Inflammatory macrophage treated with lipopolysaccharide for 1 hour (primary cell): ENCODE measurements at places on chromosomes 6 and 20.

GRCh38 chr6:97361286-97361685 is 78.3 kb upstream of the MMS22L start:
- no peak for DNase-seq

GRCh38 chr6:2140438-2141128 is 104.8 kb downstream of the GMDS start:
- no peak for DNase-seq

GRCh38 chr6:98931696-98932095 is 16.1 kb downstream of the FBXL4 start:
- no peak for DNase-seq

DNA sequence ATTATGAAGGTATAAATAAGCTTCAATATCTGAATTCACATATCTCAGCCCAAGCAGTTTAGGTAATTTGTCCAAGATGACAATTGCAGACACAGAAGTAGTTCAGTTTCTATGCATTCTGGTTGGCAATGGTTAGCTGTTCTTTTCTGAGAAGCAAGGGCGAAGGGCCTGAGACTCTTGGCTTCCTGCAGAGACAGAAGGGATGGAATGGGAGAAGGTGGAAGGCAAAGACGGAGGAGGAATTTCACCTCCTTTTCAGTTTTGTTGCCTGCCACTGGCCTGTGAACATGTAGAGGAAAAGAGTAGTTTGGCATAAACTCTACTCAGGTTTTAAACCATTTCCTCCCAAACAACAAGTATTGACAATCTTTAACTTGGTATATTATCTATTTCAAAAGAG is 180.7 kb upstream of the HS3ST5 start:
- DNase-seq = no peak

- no peak for DNase-seq
Measured at GRCh38 chr6:87654122-87654521, 47.9 kb downstream of the AKIRIN2 start.

GRCh38 chr6:34986845-34987246 is 97.8 kb downstream of the ANKS1A start:
- DNase-seq = peak; percentile 48

DNA sequence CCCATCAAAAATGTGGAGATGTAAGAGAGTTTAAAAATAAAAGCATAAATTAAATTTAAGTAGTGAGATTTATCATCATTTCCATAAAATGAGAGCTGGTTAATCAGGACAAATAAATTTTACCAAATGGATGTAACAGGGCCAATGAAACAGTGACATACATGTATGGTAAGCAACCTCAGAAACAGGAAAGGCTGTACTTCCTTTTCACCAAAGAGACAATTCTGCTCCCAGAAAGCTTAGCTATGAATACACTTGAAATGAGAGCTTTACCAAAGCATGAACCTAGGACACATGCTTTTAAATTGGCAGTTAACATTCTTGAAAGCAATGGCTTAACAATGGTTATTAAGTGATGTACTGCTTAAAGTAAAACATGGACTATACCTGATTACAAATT is 12.1 kb upstream of the UBE2J1 start:
- no peak for DNase-seq

DNA sequence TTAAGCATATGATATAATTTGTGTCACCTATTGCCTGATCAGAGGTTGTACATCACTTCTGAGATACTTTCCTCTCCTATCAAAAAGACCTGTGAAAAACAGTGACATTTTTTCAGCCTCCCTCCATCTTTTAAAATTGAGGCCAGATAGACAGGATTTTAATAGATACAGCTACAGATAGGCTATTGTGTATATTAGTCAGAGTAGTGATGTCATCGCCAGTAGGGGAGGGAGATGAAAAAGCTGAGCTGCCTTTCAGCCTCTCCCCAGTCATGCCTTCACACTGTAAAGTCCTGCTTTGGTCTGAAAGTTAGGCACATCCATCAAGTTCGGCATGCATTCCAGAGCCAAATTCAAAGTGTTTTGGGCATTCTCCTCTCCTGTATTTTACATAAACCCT is 7.9 kb upstream of the PABPC1L start:
- no peak for DNase-seq

DNA sequence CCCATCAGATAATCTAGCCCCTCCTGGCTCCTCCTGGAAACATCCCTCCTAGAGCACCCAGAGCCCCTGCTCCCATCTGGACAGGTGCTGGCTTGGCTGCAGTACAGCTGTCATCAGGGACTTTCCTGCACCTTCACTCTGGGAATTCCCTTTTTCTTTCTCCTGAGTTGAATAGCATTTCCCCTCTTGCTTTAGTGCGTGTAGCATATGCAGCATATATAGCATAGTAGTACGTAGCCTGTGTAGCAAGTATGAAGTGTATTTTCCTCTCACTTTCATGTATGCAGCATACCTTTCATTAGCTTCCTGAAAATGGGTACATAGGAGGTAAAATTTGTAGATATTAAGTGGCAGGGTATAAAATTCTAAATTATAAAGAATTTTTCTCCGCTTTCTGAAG is 352.9 kb downstream of the ESR1 start:
- no peak for DNase-seq

- DNase-seq = no peak
Measured at GRCh38 chr20:57174737-57175136, 91.7 kb downstream of the BMP7 start.

DNA sequence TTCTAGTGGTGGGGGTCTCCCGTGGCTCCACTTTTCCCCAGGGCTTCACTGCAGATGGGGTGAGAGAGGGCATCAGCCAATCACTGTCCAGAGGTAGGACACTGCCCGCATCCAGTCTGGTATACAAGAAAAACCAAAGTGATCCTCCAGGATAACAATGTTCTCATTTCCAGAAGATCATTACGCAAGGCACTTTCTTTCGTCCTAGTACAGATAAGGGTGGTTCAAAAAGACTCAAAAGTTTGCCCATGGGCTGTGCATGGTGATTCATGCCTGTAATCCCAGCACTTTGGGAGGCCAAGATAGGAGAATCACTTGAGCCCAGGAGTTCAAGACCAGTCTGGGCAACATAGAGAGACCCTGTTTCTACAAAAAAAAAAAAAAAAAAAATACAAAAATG is 16.4 kb downstream of the GMDS start:
- DNase-seq = no peak

DNA sequence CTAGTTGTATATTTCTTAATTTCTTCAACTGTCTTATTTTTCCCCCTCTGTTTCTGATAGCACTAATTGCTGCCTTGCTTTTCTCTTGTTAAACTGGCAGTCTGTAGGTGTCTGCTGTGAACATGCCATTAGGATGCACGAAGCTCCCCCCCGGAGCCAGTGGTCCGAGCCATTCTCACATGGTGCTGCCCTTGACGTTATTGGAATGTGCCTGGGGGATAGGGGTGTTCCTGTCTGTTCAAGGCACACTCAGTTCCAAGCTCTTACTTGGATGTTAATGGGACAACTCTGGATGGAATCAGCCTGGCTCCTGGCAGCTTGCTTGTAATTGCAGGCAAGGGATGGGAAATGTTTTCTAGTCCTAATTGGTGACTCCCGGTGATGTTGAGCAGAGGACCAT is 68.4 kb downstream of the RREB1 start:
- DNase-seq = no peak

DNA sequence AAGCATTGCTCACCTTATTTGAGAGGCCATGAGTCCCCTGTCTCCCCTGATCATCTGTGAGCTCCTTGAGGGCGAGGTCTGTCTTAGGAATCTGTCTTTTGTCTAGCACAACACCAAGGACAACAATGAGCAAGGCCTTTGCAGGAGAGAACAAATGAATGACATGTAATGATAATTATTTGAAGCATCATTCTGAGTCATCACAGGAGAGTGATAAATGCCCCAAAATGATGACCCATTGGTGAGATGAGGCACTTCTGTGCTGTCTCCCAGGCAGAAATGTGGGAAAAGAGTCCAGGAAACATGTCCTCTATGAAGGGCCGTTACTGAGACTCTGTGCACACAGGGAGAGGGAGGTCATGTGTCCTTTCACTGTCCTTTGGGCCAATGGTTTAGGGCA is 105.2 kb upstream of the LRFN2 start:
- no peak for DNase-seq

- DNase-seq = no peak
Measured at GRCh38 chr6:158149641-158150040, 18.4 kb downstream of the SERAC1 start.

DNA sequence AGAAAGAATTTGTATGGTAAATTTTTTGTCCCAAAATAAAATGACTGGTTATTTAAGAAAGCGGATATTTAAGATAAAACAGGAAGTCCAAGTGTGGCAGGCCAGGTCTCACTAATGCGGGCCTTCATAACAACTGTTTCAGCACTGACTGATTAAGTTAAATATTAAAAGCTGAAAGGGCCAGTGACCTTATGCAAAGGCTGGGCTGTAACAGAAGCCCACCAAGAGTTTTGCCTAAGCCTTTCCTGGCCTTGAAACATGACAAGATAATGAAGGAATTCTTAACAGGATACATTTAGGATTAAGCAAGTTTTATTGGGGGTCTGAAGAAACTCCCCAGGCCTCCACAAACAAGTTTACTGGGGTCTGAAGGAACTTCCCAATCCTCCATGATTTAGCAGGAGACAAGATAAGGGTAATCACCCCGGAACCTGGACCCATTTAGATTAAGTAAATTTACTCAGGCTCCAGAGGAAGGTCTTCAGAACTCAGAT is 36.3 kb downstream of the ZNF133 start:
- no peak for DNase-seq

GRCh38 chr6:4371207-4371921 is 236.0 kb upstream of the ECI2 start:
- DNase-seq = no peak

- no peak for DNase-seq
Measured at GRCh38 chr6:126388104-126388598, 48.2 kb downstream of the CENPW start.

DNA sequence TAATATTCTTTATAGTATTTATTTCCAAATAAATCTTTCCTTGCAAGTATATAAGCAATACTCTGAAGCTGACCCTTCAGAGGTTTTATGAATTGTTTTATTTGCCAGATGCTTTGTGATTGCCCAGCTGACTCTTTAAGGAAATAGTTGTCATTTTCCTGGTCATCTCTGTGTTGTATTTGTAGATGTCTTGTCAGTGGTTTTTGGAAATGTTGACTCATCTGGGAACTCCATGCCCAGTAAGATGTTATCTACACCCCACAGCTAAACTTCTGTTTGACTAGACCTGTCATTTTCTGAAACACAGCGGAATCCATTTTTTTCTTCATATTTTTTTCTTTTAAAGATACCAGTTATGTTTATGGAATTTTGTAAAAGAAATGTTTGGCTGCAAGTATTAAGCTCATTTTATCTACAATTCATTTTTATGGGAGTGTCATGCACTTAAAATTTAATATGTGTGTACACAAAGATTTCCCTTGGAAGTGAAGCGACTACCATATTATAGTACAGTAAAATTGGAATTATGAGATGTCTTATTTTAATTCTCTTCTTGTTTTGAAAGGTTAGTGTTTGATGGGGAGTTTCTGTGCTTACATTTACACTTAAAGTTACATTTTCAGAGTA is 491.0 kb downstream of the NKAIN2 start:
- DNase-seq = no peak

- DNase-seq = no peak
Measured at GRCh38 chr6:36337814-36338213, 1.1 kb upstream of the BNIP5 start.

GRCh38 chr6:135624402-135625295 is 127.1 kb upstream of the AHI1 start:
- DNase-seq = no peak

GRCh38 chr6:7773322-7773721 is 47.4 kb downstream of the BMP6 start:
- no peak for DNase-seq

DNA sequence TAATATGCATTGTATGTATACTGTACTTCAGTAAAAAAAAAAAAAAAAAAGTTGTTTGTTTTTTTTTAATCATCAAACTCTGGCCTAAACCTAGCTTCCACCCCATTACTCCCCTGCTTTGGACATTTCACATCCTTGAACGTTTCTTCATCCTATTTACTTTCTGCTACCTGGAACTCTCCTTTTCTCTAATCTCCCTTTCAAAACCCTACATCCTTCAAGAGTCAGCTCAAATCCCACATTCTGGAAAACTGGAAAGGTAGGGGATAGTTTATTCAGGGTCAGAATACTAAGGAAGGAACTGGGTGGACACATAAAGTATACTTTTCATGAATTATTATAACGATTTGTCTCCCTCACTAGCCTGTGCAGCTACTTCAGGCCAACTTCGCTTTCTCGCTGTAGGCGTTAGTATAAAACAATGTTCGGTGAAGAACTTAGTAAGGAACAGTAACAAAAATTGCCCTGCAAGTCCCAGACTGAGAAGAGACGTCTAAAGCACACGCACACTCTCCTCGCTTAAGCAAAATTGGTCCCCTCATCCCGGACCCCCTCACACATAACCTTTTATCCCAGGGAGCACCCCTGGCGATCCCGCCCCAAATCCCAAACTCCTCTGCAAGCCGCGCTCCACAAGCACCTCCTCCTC is 775 bp downstream of the PIGU start:
- DNase-seq = no peak

DNA sequence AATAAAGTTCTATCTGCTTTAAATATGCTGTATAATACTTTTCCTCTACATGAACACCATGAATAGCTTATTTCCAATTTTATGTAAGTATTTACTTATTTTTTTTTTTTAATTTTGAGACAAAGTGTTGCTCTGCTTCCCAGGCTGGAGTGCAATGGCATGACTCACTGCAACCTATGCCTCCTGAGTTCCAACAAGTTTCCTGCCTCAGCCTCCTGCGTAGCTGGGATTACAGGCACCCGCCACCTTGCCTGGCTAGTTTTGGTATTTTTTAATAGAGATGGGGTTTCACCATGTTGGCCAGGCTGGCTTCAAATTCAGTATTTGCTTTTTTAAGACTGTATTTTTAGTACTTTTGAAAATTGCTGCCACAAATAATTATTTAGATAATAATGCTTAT is 1365.9 kb downstream of the GRIK2 start:
- DNase-seq = no peak

GRCh38 chr6:69487688-69488087 is 309.1 kb downstream of the LMBRD1 start:
- peak; percentile 6 for DNase-seq

- DNase-seq = no peak
Measured at GRCh38 chr6:112218563-112218962, 35.8 kb downstream of the LAMA4 start.

GRCh38 chr6:27494987-27495385 is 22.1 kb upstream of the ZNF184 start:
- DNase-seq = no peak

- DNase-seq = no peak
Measured at GRCh38 chr20:43506238-43506637, 1.3 kb upstream of the L3MBTL1 start.

GRCh38 chr20:56437196-56437960 is 25.3 kb downstream of the CASS4 start:
- no peak for DNase-seq
